ENCODE measurements at places on chromosomes 3 and 15.

- no peak for DNase-seq
These were observed 27.0 kb downstream of the NCBP2 start for GRCh38 chr3:196915375-196915774.

- DNase-seq: no peak
These were observed 394.7 kb downstream of the FGF12 start for GRCh38 chr3:192332386-192333291.

GRCh38 chr3:73674280-73674679, 49.5 kb upstream of the PDZRN3 start:
- DNase-seq: no peak

- DNase-seq: peak; percentile 80
These were observed 66.9 kb upstream of the MYO5C start for GRCh38 chr15:52362497-52362896.

DNA sequence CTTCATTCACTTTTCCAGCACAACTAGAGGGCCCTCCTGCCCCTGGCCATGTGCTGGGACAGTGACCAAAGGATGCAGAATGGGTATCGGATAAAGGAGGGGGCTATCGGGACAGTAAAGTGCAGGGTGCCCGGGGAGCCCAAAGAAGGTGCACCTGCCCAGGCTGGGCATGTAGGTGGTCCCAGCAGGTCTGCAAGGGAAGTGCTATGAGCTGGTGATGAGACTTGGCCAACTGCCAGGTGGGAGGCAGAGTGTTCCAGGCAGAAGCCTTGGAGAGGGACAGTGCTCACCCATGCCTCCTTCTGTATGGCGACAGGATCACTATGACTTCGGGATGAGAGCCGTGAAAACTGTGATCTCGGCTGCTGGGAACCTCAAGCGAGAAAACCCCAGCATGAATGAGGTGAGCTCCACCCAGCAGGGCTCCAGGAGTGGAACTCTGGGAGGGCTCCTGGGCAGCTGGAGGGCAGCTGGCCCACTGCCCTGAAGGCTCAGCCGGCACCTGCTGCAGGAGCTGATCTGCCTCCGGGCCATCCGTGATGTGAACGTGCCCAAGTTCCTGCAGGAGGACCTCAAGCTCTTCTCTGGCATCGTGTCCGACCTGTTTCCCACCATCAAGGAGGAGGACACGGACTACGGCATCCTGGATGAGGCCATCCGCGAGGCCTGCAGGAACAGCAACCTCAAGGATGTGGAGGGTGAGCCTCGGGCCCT, 48.4 kb downstream of the DNAH1 start:
- DNase-seq: no peak

GRCh38 chr3:7322957-7323669, 462.2 kb downstream of the GRM7 start:
- no peak for DNase-seq

DNA sequence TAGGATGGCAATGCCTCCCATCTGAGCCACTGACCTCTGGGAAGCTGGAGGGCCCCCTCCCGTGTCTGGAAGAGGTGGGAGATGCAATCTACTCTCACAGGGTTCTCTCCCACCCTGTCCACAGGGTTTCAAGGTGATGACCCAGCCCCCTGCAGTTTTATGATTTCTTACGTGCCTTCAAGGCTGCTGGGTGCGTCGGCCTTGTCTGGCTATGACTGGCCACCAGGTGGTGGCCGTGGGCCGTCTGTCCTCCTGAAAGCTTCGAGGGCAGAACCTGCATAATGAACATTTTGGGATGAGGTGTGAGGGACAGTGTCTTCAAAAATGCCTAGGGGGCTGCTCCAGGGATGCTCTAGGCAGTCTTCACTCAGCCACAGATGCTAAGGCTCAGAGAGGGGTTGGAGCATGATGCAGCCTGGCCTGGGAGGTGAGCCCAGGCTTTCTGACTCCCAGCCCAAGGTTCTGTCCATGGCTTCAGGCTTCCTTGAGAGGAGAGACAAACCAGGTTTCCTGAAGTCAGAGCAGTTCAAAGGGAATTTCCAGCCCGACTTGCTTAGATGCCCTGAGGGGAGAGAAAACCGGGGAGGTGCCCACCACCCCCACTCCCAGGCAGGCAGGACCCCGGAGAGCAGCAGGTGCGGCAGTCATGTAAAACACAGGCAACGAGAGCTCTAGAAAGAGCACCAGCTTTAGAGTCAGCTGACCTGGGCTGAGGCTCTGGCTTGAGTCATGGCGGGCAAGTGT, 18.7 kb downstream of the ISG20 start:
- DNase-seq: peak; percentile 86

DNA sequence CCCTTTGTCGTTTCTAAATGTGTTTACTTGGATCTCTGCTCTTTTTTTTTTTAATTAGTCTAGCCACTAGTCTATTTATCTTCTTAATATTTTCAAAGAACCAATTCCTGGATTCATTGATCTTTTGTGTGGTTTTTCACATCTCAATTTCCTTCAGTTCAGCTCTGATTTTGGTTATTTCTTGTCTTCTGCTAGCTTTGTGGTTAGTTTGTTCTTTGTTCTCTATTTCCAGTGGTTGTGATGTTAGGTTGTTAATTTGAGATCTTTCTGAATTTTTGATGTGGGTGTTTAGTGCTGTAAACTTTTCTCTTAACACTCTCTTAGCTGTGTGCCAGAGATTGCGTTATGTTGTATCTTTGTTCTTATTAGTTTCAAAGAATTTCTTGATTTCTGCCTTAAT, 446.1 kb downstream of the CNTN4 start:
- no peak for DNase-seq

GRCh38 chr3:15631426-15632211, 30.1 kb downstream of the BTD start:
- no peak for DNase-seq

DNA sequence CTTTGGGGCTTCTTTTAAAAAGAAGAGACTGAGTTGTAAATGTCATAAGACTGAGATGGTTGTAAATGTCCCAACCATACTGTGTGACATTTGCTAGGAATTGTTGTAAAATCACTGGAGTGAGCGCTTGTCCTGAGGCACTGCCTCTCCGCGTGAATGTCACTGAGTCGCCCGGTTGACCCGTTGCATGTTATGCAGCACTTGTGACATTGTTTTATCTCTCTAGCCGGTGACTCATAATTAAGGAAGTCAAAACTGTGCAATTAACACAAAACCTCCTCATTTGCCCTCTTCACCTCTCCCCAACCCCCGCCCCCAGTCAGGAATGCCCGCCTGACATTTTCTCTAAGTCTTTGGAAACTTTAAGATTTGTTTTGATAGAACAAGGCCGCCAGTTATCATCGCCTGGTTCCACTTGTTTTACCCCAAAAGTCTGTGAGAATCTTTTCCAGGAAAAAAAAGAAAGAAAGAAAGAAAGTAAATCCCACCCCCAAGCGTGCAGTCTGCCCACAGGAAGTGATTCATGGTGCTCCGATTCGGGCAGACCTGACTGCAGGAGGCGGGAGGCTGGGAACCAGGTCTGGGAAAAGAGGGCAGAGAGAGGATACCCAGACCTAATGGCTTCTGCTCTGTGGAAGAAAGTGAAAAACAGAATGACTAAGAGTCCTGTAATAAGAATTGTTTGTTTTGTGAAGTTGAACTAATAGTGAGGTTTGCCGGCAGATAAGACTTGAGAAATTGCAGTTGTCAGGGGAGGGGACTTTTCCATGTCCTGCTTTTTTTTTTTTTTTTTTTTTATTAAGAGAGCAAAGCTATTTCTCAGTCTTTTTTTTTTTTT, 84.8 kb downstream of the SMAD3 start:
- DNase-seq: peak; percentile 88

DNA sequence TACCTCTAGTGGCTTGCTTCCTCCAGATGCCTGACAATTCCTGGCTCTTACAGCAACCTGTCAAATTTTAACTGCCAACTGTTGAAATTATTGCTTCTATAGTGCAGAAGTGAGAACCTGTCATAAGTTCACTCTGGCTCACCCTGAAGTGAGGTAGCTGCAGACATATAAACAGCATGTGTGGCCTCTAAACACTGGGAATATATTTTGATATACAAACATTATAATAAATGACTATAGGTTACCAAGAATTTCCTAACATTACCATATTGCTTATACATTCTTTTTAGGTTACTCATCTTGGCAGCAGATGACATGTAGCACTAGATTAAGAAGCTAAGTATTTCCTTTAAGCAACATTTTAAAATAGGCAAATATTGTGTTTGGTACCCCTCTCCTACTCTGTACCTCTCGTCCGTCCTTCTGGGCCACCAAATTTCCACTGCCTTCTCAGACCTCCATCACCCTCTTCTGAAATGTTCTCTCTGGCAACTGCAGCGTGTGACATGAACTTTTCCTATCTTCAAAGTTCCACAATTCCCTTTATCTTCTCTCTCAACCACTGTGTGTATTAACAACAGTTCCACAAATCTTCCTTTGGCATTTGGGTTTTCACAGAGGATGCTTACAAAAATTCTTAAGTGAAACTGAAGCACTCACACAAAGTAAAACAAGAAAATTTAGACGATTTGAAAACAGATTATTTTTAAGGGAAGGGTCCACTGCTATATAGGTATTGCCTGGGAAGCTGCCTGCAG, 15.3 kb upstream of the XXYLT1 start:
- no peak for DNase-seq

DNA sequence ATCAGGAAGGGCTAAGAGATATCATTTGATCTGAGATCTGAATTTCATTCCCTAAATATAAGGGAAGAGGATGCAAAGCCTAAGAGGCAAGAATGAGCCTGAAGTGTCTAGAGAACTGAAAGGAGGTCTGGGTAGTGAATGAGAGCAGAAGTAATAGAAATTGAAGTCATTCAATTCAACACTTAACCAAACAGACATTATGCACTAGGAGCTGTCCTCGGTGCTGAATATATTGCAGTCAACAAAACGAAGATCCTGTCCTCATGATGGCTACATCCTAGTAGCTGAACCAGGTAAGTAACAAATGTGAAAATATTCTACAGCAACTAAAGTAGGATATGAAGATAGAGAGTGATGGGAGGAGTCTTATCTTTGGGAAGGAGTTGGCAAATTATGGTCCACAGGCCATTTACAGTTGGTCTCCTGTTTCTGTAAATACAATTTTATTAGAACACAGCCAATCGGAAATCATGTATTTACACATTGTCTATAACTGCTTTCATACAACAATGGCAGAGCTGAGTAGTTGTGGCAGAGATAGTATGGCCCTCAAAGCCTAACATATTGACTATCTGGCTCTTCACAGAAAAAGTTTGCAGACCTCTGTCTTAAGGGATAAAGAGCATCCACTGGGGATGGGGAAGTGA, 192.9 kb upstream of the CADPS start:
- DNase-seq: peak; percentile 38

DNA sequence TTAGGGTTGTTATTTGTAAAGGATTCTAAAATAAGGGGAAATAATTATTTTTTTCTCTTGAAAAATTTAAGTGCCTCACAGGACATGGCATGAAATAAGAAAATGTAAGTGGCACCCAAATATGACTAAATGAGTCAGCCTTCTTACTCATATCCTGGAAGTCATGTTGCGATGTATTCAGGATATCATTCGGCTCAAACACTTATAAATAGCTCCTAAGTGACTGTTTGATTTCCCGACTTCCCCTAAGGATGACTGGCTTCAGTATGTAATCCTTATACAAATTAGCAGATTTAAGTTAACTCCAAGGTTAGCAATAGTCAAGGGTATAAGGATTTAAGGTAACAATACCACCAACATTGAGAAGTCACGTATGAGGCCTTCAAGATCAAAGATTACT, 57.3 kb upstream of the OSTN start:
- DNase-seq: peak; percentile 37

DNA sequence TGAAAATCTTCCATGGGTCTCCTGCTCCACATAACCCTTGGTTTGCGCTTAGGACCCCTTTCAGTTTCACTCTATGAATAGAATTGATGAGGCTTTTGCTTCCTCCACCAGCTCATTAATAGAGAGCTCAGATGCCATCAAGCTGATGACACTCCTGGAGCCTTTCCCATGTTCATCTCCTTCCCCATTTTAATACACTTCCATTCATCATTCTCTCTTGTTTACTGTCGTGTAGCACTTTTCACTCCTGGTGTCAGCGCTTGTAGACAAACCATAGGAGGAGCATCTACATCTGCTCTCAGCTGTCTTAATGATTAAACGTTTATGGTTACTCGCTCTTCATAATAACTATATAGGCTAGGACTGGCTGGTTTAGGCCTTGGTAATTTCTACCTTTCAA, 363.5 kb downstream of the EPHB1 start:
- DNase-seq: no peak

DNA sequence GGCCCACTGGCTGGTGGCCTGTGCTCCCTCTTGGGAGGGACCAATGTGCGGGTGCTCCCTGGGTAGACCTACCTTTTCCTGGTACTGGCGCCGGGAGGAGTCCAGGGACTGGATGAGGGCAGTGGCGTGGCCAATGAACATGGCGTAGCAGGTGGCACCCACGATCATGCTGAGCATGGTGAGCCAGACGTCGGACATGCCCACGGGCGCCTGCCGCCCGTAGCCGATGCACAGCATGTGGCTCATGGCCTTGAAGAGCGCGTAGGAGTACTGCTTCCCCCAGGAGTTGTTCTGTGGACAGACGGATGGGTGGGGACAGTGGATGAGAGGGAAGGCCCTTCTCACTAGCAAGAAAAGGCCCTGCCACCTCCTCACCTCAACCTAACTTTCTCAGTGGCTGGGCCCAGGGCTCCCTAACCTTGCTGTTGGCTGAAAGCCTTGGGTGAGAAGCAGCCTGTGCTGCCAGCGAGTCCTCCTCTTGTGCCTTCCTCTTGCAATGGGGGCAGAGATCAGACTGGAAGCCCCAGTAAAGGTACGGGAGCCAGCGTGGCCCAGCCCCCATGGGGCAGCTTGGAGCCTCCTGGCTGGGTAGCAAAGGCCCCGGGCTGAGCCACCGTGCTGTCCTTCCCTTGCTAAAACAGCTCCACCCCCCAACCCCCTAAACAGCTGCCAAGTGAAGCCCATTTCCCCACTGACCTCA, 39.1 kb downstream of the HCN4 start:
- no peak for DNase-seq

DNA sequence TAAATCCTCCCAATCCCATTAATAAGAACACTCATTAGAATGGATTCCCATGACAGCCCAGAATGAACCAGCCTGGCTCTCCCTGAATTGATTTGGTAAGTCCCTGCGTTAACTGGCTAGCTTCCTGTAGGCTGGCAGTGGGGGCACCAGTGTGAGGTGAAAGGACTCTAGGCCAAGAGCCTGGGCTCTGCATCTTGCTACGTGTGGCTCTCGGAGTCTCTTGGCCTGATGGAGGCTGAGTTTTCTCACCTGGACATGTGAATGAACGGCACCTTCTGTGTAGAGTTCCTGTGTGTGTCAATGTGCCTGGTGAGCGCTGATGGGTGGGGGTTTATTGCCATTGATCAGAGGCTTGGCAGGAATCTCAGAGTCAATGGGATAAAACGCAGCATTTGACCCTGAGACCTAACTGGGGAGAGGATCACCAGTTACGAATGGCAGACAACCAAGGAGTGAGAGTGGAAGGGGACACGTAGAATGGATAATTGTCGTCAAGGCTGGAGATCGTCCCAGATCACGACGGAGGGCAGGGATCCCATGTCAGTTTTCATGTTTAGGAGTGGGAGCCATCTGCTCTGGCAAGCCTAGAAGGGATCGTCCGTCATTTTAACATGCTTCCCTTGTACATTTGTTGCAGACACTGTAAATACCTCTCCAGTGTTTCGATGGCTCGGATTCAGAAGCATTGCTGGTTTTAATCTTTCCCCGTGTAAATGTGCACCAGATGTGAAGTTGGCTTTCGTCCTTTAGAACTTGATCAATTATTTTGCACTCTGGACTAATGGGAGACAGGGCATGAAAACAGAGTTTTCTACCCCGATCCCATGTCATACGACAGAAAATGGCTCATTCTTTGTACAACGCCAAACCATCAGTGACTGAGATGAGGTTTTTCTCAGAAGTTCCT, 9.0 kb upstream of the KLF13 start:
- DNase-seq: no peak

GRCh38 chr3:150096700-150097587, 126.2 kb upstream of the PFN2 start:
- no peak for DNase-seq

GRCh38 chr3:81013360-81013759, 748.1 kb downstream of the GBE1 start:
- DNase-seq: no peak
